ENCODE measurements at places on chromosomes 7 and 10.

- no peak for DNase-seq
These were observed 253.5 kb downstream of the BAMBI start for GRCh38 chr10:28930514-28931495.

- DNase-seq = no peak
These were observed 18.1 kb downstream of the SLC35G1 start for GRCh38 chr10:93911866-93912265.

DNA sequence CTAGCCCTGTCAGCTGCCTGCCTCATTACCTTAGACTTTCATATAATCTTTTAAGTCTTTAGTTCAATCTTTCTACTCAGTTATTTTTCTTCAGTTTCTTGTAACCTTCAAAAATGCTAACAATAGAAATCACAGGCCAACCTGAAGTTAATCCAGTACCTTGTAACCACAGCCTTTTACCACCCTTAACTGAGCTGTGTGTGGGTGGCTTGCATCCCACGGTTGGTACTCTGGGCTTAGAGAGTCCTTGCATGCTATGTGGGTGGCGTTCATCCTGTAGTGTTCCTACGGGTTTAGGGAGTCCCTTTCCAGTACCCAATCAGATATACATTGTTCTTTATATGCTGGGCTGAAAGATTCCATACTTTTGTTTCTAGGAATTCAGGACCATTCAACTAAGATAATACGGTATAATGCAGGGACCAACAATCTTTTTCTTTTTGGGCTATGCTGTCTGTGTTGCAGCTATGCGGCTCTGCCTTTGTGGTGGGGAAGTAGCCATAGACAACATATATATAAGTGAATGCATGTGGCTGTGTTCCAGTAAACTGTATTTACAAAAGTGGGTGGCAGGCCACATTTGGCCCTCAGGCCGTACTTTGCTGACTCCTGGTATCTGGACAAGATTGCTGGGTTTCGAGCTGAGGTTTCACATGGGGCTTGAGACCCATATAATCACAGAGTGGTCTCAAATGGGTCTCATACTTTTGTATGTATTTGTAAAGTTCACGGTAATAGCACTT, 280.8 kb upstream of the LRGUK start:
- DNase-seq = no peak

- DNase-seq = no peak
These were observed 54.0 kb downstream of the RAPGEF5 start for GRCh38 chr7:22302951-22303423.

GRCh38 chr10:88026031-88026430, 162.6 kb downstream of the PTEN start:
- DNase-seq = no peak

DNA sequence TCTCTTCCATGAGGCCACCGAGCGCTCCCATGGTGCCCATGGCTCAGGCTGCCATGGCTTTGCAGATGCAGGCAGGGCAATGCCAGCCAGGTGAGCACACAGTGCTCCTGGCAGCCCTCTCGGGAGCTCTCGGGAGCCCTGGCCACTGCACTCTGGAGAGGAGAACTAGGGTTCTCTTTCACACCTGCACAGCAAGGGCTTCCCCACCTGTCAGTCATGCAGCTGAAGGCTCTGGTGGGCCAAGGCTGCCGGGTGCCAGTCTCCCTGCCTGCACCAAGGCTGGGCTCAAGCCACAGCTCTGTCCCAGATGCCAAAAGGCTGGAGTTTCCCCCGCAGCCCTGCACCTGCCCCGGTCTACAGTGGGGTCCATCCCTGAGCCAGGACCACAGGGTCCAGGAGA, 32.6 kb downstream of the NUDT1 start:
- DNase-seq = no peak

DNA sequence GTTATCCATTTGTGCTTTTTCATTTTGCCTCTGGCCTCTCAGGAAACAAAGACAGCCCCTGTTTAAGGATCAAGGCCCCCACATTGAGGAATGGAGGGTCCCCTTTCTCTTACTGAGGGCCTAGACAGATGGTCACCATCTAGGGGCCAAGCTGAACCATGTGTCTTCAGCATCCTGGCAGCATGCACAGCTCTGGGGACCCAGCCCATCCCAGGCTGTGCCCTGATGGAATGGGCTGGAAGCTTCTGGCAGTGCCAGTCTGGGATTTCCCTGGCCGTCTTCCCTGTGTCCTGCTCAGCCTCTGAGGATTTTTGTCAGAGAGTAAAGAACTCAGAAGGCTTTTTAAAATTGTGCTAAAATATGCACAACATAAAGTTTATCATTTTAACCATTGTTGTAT, 116.8 kb downstream of the ITIH5 start:
- no peak for DNase-seq

- DNase-seq = no peak
These were observed 972.5 kb downstream of the CNTNAP2 start for GRCh38 chr7:147089051-147089461.

DNA sequence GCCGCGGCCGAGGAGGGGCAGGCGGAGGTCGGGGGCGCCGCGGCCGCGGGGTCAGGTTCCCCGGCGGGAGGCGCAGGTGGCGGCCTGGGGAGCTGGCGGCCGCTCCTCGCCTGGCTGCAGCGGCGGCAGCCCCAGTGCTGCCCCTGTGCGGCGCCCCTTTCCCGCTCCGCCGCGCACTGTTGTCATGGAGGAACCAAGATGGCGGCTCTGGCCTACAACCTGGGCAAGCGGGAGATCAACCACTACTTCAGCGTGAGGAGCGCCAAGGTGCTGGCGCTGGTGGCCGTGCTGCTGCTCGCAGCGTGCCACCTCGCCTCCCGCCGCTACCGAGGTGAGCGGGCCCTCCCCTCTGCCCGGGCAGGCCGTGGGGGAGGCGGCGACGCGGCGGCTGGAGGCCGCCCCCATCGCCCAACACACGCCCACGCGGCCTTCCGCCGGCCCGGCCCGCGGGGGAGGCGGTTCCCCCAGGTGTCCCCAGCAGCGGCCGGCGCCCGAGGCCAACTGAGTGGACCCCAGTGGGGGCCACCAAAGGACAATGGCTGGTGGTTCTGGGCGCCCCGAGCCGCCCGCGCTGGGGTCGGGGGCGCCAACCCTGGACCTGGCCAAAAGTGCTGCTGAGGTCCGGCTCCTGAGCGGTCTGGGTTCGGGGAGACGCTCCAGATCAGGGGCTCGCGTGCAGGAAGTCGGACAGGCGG, 425 bp downstream of the CASD1 start:
- DNase-seq = peak; percentile 65

DNA sequence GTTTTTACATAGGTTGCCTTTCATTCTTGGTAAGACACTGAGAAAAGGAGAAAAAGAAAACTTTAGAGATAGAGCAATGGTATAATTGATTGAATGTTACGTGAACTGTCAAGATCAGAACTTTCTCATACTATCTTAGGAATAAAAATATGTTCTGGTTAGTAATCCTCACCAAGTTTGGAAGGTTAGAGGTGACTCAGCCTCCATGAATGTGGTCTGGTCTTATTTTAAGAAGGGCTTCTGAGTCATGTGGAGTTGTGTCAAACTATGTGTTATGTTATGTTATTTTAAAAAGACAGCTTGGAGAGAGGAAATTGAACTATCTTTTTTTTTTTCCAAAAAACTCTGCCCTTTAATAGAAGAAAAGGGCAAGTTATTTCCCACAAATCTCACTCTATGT, 458.6 kb upstream of the KLF6 start:
- peak; percentile 98 for DNase-seq

DNA sequence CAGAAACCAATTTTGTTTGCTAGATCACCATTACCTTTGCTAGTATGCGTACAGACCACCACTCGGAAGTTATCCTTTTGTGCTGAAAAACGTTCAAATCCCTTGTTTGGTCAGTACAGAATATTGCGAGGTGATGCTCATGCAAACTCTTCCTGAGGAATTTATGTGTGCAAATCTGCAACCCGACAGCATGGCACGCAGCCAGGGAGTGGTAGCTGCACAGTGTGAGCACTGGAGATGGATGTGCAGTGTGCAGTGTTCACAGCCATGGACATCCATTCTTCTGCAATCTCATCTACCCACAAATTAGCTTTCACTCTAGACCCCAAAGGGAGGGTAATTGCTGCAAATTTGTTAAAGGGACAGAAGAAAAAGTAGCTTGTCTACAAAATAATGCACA, 72.2 kb downstream of the CACUL1 start:
- DNase-seq = no peak

- no peak for DNase-seq
These were observed 1.7 kb downstream of the PDE1C start for GRCh38 chr7:32068411-32069101.

GRCh38 chr10:133254421-133255120, 16.9 kb downstream of the VENTX start:
- DNase-seq = no peak

- no peak for DNase-seq
These were observed 296.5 kb upstream of the ZNF32 start for GRCh38 chr10:43945094-43945730.

GRCh38 chr10:7045891-7046599, 364.8 kb downstream of the SFMBT2 start:
- no peak for DNase-seq

- no peak for DNase-seq
These were observed 59.8 kb downstream of the ARID5B start for GRCh38 chr10:61961278-61961677.

DNA sequence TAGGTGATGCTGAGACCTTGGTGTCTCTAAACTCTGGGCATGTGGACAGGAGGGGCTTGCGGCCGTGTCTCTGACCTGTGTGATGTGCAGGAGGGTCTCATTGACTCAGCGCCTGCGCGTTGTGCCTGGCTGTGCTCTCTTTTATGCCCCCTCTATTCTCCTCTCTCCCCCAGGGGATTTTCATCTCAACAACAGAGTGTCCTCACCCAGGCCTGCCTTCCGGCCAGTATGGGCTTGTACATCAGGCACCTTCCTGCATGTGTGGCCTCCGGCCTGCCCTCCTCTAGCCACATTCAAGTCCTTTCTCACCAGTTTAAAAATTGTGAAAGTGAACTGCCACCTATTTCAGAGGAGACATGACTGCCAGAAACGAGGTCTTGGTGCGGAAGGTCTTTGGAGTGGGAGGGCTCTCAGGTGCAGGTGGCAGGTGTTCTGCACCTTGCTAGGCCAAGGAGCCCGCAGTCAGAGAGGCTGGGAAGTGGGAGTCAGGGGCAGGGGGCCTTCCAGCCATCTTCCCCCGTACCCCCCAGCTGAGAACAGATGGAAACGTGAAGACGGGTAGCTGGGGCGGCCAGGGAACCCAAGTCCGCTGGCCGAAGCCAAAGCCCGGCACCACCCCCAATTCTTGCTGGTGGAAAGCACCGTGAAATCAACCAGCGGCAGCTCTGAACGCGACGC, 531 bp upstream of the INTS15 start:
- no peak for DNase-seq

- DNase-seq = no peak
These were observed 3.0 kb downstream of the RET start for GRCh38 chr10:43079856-43080255.

DNA sequence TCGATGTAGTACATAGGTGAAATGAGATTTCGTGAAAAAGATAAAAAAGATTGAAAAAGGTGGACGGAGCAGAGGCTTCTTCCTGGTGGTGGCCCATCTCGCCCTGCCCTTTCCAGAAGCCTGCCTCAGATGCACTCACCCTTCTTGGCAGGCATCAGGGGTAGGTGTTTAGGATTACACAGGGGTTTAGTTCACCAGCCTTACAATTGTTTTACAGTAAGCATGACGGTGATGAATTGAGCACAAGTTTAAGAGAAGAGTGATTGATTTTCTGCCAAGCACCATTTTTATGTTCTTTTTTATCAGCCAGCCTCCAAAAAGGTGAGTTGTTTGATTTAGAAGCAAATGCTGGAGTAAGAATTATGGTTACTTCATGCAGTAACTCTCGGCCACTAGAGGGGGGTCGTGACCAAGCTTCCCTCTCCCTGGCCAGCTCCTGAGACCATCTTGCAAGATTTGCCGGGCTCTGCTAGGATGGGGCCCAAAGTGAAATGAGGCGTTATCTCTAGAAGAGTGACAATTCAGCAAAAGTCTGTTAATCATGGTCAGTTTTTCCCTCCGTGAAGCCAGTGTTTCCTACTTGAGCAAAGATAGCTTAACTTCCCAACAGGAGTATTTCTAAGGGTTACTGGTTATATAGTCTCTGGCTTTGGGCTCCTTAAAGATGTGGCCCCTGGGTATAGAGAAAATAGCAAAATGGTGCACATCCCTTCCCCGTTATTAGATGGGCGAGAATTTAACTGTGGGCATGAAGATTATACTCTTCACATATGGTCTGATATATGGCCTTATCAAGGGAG, 228.8 kb downstream of the BMPER start:
- peak; percentile 84 for DNase-seq

- peak; percentile 50 for DNase-seq
These were observed 128.7 kb upstream of the JCAD start for GRCh38 chr10:30188101-30188500.

- no peak for DNase-seq
These were observed 36.3 kb downstream of the GARS1 start for GRCh38 chr7:30630986-30631385.

DNA sequence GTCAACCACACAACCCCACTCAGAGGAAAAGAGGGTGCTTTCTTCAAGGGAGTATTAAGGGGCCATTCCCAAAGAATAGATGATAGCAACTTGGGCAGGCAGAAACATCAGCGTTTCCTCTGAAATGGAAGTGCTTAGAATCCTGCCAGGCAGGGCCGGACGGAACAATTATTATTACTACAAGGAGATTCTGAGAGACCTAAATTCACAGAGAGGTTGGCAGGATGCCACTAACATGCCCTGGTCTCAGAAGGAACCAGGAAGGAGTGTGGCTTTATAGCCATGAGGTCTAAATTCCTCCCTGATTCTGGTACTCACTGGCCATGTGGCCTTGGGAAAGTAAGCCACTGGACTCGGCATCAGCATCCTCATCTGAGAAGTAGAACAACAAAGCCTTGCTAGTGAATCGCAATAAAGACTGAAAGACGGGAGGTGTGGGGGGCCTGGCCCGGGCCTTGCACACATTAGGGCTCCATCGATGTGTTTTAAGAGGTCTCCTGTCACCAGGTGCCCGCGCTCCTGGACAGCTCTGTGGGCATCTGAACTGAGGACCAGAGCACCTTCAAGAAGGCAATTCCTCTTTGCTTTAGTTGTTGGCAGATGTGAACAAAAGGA, 131.5 kb downstream of the OAT start:
- no peak for DNase-seq

- peak; percentile 93 for DNase-seq
These were observed 44.2 kb downstream of the ZCCHC24 start for GRCh38 chr10:79401015-79401921.

GRCh38 chr10:117740691-117741222, 198.2 kb downstream of the EMX2 start:
- no peak for DNase-seq

DNA sequence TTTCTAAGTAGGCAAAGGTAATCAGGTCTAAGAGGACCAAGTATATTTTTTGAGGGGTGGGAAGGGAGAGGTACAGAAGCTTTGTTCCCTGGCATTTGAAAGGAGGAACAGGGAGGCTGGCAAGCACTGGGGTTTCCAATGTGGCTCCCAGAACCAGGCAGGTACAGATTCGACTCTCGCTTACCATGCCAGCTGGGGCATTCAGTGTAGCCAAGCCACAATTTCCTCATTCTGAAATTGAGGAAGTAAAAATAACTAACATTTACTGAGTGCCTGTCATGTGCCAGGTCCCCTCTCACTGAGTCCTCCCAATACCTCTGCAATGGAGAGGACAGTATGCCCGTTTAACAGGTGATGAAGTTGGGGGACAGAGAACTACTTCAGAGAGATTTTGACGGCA, 45.9 kb upstream of the BET1 start:
- no peak for DNase-seq
